Thoracic aorta (tissue), 2 donors: ENCODE measurements at places on chromosomes 11 and 22. TPM values are rescaled to one million over a fixed set of nuclear protein-coding genes. Genes with fewer than 3 reads are reported as not detected.

The MAPK8IP2 gene
- total RNA-seq = 0.92 TPM

The KLHL35 gene
- 7.9 TPM for total RNA-seq

The APOC3 gene
- total RNA-seq = not detected

The SOX6 gene
- 0.56 TPM for total RNA-seq

The FANCF gene
- 6.0 TPM for total RNA-seq

The ISX gene
- total RNA-seq = not detected

The CCDC15 gene
- 1.2 TPM for total RNA-seq
